ENCODE measurements at places on chromosomes 12 and 14.

- H3K36me3 ChIP-seq, result no peaks in the 10 kb centered on the region
- H3K4me1 ChIP-seq, result no peaks in the 10 kb centered on the region
- H3K27me3 ChIP-seq, result peaks cover 4% of the 10 kb centered on the region
- no peak overlapping the region for H3K4me3 ChIP-seq
- no peak for DNase-seq
Observed at GRCh38 chr12:128190052-128190451, 76.9 kb upstream of the TMEM132C start.

- no peaks in the 10 kb centered on the region for H3K27me3 ChIP-seq
- no peak overlapping the region for H3K27ac ChIP-seq
- peaks cover 8% of the 10 kb centered on the region for H3K36me3 ChIP-seq
Observed at GRCh38 chr12:116797885-116798284, 59.8 kb downstream of the RNFT2 start.

DNA sequence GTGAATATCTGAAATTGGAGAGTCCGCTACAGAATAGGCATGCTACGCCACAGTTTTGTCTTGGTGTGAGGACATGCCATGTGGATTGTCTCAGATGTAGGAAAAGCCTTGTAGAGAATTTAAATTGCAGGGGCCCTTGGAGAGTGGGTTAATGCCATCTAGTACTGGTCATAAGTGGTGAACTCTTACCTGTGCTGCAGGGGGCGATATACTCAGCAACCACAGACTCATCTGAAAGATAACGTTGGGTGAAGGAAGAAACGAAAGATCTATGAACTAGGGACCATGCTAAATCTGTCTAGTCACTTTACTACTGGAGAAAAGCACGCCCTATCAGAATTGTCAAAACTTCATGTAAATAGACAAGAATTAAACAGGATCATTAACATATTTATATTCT lies 33.7 kb upstream of the A2M start:
- no peaks in the 10 kb centered on the region for H3K4me1 ChIP-seq
- H3K4me3 ChIP-seq, result no peak overlapping the region
- peaks cover 6% of the 10 kb centered on the region for H3K36me3 ChIP-seq
- peaks cover 2% of the 10 kb centered on the region for H3K27me3 ChIP-seq
- no peak for DNase-seq

- H3K27me3 ChIP-seq, result no peaks in the 10 kb centered on the region
- no peak overlapping the region for H3K4me3 ChIP-seq
- H3K27ac ChIP-seq, result no peak overlapping the region
- no peak for DNase-seq
- H3K36me3 ChIP-seq, result no peaks in the 10 kb centered on the region
Observed at GRCh38 chr12:58668871-58669270, 251.4 kb downstream of the LRIG3 start.

DNA sequence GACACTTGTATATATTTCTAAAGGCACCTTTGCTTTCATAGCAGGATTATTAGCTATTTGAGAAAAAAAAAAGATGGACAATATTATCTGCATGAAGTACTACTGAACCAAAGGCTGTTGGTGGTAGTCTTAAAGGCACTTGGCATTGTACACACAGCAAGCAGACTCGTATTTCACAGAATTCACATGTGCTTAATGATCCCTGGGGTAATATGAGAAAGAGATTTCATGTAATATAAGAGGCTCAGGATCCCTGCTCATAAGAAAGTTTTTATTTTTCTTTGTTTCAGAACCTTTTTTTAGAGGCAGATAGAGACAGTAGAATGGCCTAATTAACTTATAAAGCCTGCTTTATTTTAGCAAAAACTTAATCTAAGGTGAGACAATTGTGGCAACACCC lies 59.5 kb downstream of the SYNE2 start:
- no peaks in the 10 kb centered on the region for H3K27me3 ChIP-seq
- peaks cover 21% of the 10 kb centered on the region for H3K4me1 ChIP-seq
- H3K36me3 ChIP-seq, result peaks cover 20% of the 10 kb centered on the region
- no peak for DNase-seq
- no peak overlapping the region for H3K4me3 ChIP-seq

DNA sequence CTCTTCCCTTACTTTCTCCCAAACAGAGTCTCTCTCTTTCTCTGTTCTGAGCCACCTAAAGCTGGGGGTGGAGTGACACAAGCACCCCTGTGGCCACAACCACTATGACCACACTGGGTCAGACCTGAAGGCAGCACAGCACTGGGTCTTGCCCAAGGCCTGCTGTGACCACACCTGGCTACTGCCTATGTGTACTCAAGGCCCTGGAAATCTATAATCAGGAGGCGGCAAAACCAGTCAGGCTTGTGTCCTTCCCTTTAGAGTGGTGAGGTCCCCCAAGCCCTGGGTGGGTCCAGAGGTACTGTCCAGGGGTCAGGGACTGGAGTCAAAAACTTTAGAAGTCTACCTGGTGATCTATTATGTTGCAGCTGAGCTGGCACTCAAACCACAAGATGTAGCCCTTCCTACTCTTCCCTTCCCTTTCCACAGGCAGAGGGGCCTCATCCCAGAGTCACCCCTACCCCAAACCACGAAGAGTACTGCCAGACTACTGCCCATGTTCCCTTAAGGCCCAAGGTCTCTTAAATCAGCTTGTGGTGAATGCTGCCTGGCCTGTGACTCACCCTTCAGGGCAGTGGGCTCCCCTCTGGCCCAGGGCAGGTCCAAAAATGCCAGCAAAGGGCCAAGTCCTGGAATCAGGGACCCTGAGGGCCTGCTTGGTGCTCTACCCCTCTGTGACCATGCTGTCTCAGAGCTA lies 179.8 kb upstream of the DYRK2 start:
- no peak overlapping the region for H3K27ac ChIP-seq
- no peak for DNase-seq
- H3K27me3 ChIP-seq, result no peaks in the 10 kb centered on the region
- peaks cover 5% of the 10 kb centered on the region for H3K4me1 ChIP-seq

DNA sequence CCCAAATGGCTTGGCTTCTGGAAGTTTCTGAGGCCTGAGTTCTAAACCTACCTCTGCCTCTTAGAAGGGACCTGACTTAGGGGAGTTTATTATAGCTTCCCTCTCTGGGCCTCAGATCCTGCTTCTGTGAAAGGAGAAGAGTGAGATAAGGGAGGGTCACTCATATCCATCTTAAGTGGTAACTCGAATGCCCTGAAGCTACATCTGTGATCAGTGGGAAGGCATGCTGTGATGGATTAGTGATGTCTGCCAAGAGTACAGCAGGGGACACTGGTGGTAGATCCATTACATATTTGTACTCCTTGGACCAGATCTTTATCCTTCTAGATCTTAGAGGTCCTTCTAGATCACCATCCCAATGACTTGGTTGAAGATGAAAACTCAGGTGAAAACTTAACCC lies 97.8 kb upstream of the NOS1 start:
- H3K27me3 ChIP-seq, result peaks cover 42% of the 10 kb centered on the region
- peaks cover 14% of the 10 kb centered on the region for H3K36me3 ChIP-seq
- H3K4me1 ChIP-seq, result peaks cover 25% of the 10 kb centered on the region

- no peaks in the 10 kb centered on the region for H3K4me1 ChIP-seq
- no peak for DNase-seq
- no peak overlapping the region for H3K27ac ChIP-seq
- peaks cover 3% of the 10 kb centered on the region for H3K36me3 ChIP-seq
- H3K4me3 ChIP-seq, result no peak overlapping the region
- no peaks in the 10 kb centered on the region for H3K27me3 ChIP-seq
Observed at GRCh38 chr14:91796617-91797347, 64.9 kb upstream of the CATSPERB start.

- DNase-seq, result no peak
- H3K4me3 ChIP-seq, result no peak overlapping the region
- no peak overlapping the region for H3K27ac ChIP-seq
Observed at GRCh38 chr12:126757326-126757725, 1509.6 kb upstream of the TMEM132C start.

DNA sequence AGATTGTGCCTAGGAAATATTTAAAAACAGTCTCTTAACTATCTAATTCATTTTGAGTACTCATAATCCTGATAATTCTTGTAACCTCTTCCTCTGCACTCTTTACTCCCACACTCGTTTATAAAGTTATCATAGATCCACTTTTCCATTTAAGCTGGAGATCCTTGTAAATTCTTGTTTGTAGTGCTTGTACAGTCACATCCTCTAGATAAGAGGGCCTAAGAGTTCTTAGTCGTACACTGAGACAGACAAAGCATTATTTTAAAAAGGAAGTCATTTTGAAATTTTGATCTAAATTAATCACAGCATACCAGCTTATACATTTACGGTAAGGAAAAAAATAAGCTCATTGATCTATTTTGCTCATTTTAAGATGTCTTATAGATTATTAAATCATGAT lies 42.5 kb downstream of the LMO3 start:
- no peak for DNase-seq
- no peak overlapping the region for H3K4me3 ChIP-seq
- no peaks in the 10 kb centered on the region for H3K4me1 ChIP-seq
- H3K27ac ChIP-seq, result no peak overlapping the region

DNA sequence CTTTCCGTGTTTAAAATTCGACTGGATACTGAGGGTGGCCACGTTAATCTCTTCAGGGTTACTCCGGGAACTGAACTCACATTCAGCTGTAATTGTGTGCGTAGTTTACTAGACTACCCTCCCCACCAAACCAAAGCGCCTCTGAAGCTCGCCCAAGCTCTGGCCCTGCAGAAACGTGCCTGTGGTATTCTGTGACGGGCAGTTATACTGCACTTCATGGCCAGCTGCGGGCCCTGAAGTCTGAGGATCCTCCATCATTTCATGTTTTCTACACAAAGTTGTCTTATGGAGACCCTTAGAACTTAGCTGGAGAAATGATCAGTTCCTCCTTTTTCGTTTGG lies 688 bp downstream of the ZNF26 start:
- peak overlapping the region; percentile 83 for H3K27ac ChIP-seq
- no peaks in the 10 kb centered on the region for H3K27me3 ChIP-seq
- no peak for DNase-seq
- H3K36me3 ChIP-seq, result peaks cover 37% of the 10 kb centered on the region
- peaks cover 17% of the 10 kb centered on the region for H3K4me1 ChIP-seq

DNA sequence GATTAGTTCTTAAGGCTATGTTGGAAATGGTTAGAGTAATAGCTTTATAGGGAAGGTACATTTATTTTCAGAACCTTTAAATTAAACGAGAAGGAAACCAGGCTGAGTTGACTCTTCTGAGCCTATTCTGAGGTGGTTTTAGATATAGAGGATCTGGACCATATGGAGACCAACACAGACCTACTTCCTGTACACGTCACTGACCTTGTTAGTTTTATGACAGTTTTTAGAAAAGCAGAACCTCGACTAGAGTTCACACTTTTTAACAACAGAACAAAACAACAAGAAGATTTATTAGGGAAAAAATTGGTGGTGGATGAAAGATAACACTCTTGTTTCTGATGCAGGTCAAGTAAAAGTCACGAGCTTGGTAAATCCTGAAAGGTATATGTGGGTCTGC lies 107.1 kb downstream of the NPAS3 start:
- no peaks in the 10 kb centered on the region for H3K4me1 ChIP-seq
- no peak overlapping the region for H3K4me3 ChIP-seq
- H3K27ac ChIP-seq, result no peak overlapping the region
- H3K27me3 ChIP-seq, result no peaks in the 10 kb centered on the region
- DNase-seq, result no peak
- no peaks in the 10 kb centered on the region for H3K36me3 ChIP-seq

GRCh38 chr12:31819427-31819826 lies 90.6 kb upstream of the AMN1 start:
- no peak overlapping the region for H3K4me3 ChIP-seq
- peaks cover 4% of the 10 kb centered on the region for H3K36me3 ChIP-seq
- H3K27me3 ChIP-seq, result no peaks in the 10 kb centered on the region
- no peak for DNase-seq
- peak overlapping the region; percentile 55 for H3K27ac ChIP-seq

- H3K27ac ChIP-seq, result no peak overlapping the region
- no peak for DNase-seq
- peaks cover 27% of the 10 kb centered on the region for H3K4me1 ChIP-seq
- no peaks in the 10 kb centered on the region for H3K36me3 ChIP-seq
- H3K27me3 ChIP-seq, result peaks cover 81% of the 10 kb centered on the region
Observed at GRCh38 chr12:94149781-94150239, 1.4 kb downstream of the PLXNC1 start.

- peaks cover 7% of the 10 kb centered on the region for H3K4me1 ChIP-seq
- H3K27me3 ChIP-seq, result no peaks in the 10 kb centered on the region
- no peak overlapping the region for H3K27ac ChIP-seq
- no peaks in the 10 kb centered on the region for H3K36me3 ChIP-seq
Observed at GRCh38 chr12:84996759-84997158, 39.3 kb downstream of the TSPAN19 start.

- no peak overlapping the region for H3K4me3 ChIP-seq
- H3K36me3 ChIP-seq, result no peaks in the 10 kb centered on the region
- no peaks in the 10 kb centered on the region for H3K4me1 ChIP-seq
Observed at GRCh38 chr12:75086091-75087038, 123.3 kb downstream of the KCNC2 start.

DNA sequence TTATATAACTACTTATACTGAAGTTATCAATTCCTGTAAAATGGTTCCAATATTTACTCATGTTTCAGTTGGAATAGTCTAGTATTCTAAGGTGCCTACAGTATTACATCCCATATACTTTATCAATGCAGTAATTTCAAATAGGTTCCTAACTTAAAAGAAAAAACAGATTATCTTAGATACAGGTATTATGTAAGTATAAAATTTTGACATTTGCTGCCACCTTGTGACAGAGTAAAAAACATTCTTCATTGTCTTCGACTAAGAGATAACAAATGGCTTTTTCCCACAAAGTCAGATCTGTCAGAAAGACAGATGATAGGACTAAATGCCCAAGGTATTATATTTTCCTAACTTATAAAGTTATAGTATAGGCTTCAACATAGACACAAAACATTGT lies 78.7 kb downstream of the TXNDC16 start:
- H3K27ac ChIP-seq, result no peak overlapping the region
- H3K36me3 ChIP-seq, result peaks cover 34% of the 10 kb centered on the region
- no peaks in the 10 kb centered on the region for H3K27me3 ChIP-seq
- no peaks in the 10 kb centered on the region for H3K4me1 ChIP-seq

DNA sequence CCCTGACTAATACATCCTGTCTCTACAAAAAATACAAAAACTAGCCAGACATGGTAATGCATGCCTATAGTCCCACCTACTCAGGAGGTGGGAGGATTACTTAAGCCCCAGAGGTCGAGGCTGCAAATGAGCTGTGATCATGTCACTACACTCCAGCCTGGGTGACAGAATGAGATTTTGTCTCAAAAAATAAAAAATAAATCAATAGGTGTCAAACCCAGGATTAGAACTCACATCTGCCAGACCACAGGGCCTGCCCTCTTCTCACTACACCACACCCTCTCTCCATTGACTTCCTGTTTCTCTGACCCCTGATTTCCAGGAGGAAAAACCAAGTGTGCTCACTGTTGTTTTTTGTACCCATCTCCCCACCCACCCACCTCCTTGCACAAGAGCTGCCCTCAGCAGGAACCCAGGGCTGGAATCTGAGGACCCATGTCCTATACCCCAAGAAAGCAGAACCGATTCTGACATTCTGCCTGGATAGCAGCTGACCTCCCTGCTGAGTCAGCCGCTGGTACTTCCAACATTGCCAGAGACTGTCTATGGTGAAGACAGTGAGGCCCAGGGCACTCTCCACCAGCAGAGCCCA lies 6.2 kb downstream of the CMKLR1 start:
- no peak for DNase-seq
- H3K4me1 ChIP-seq, result peaks cover 11% of the 10 kb centered on the region
- H3K27ac ChIP-seq, result no peak overlapping the region
- H3K27me3 ChIP-seq, result peaks cover 14% of the 10 kb centered on the region
